Pons (tissue), 1 donor: ENCODE measurements at places on chromosomes 13 and 19.

DNA sequence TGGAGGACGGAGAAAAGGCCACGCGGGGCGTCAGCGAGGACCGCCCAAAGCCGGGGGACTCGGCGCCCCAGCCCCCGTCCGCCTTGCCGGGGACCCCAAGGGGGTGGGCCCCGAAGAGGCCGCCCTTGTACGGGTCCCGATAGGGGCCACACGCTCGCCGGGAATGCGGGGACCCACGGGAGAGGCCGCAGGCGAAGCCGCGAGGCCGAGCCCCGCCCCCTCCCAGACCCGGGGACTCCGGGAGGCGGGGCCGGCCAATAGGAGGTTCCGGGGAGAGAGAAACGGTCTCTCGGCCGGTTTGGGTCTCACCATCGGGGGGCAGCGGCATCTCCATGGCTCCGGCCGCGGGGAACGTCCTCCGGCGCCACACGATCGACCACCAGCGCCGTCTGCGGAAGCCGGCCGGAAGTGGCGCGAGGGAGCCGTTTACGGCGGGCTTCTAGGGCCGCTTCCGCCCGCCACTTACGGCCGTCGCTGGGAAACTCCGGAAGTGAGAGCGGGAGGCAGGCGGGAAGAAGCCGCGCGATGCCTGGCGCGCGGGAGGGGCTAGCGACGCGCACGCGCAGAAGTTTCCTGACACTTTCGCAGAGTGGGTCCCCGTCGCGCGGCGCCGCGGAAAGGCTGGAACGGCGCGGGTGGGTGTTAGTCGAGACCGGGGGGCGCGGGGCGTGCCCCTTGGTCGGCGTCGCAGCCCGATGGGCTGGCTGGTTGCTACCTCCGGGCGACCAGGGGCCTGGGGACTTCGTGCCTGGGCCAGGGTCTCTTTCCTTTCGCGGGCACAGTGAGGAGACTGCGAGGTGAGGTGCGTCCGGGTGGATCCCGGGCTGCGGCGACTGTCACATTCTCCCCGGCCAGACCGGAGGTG lies at the start of gene CHERP:
Gene CHERP, minus strand, starts transcription at position 393 of the 865 bp plus-strand sequence. Its CDS starts 59 bp downstream, at position 334.
- peak; percentile 93 for DNase-seq

- no peak for DNase-seq
Observed at GRCh38 chr19:3880471-3881271, at the start of gene ATCAY. Gene ATCAY (plus strand): TSS chr19:3880685. CDS start chr19:3885768, 5,083 bp downstream.

- no peak for DNase-seq
Observed at GRCh38 chr19:4584670-4585460, 25.4 kb upstream of the SEMA6B start.

- peak; percentile 25 for DNase-seq
Observed at GRCh38 chr19:38417544-38418506, 8.2 kb downstream of the RASGRP4 start.

GRCh38 chr13:112725346-112726015 lies 35.6 kb downstream of the ATP11A start:
- DNase-seq: no peak

- DNase-seq: no peak
Observed at GRCh38 chr19:48216933-48217332, 38.8 kb downstream of the CARD8 start.

- DNase-seq: peak; percentile 24
Observed at GRCh38 chr13:110340812-110341444, 33.8 kb downstream of the COL4A2 start.

DNA sequence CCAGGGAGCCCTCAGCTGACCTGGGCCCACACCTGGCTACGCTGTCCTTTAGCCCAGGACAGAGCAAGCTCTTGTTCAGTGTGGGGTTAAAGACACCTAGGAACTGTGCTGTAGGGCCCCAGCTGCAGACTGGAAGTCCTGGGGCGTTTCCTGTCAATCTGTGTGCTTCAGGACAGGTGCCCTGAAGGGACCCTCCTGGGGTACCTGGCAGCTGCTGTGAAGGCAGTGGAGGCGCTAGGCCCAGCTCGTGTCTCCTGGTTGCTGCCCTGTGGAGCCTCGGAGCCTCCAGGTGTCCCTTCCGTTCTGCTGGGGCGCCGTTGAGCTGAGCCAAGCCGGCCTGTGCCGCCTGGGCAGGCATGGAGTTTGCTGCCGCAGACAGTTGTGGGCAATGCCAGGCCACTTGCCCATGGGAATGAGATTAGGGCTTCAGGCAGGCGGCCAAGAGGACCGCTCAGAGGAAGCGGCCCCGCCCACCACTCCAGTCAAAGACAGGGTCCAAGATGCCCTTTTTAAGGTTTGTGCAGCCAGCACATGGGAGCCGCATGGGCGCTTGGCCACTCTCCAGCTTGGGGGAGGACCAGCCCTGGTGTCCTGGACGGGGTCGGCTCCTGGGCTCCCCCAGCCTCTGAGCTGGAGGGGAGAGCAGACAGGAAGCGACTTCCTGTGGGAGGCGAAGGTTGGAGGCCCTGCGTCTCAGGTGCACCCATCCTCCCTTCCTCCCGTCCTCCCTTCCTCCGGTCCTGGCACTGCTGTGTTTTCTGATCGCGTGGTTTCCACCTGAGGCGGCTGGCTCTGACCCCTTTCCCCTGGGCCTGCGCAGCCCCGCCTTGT lies 4.0 kb downstream of the PTBP1 start:
- DNase-seq: no peak

GRCh38 chr13:90534617-90535370 lies 812.7 kb upstream of the MIR17HG start:
- DNase-seq: no peak

- DNase-seq: no peak
Observed at GRCh38 chr13:107266657-107267056, 698.7 kb upstream of the ARGLU1 start.
